Activated naive CD4-positive, alpha-beta T cell treated with anti-CD3 and anti-CD28 coated beads, Interleukin-2, amount 50 U/mL, for 16 hours (primary cell): ENCODE measurements at places on chromosomes 11 and 22.

DNA sequence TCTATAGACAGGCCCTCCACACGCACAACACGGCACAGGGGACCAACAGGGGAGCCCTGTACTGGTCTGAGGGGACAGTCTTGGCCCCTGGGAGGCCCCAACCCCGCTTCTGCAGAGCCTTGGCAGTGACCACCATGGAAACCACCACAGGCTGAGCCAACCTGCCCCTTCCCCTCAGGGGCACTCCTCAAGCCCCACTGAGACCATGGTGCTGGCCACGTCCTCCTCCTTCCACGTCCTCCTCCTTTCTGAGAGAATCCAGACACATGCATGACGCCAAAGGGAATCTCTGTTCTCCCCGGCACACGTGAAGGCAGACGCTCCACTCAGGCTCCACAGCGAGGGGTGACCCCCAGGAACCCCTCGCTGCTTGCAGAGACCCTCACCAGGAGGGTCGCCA lies 2.7 kb downstream of the BRD1 start:
- no peak for DNase-seq

GRCh38 chr11:60879104-60879503 lies 11.8 kb downstream of the ZP1 start:
- no peak for DNase-seq

GRCh38 chr11:12102588-12103410 lies 7.6 kb upstream of the MICAL2 start:
- DNase-seq: no peak

GRCh38 chr11:35035894-35036408 lies 103.0 kb upstream of the CD44 start:
- no peak for DNase-seq

- DNase-seq: no peak
Measured at GRCh38 chr11:128865490-128865889, 1.6 kb downstream of the KCNJ1 start.

DNA sequence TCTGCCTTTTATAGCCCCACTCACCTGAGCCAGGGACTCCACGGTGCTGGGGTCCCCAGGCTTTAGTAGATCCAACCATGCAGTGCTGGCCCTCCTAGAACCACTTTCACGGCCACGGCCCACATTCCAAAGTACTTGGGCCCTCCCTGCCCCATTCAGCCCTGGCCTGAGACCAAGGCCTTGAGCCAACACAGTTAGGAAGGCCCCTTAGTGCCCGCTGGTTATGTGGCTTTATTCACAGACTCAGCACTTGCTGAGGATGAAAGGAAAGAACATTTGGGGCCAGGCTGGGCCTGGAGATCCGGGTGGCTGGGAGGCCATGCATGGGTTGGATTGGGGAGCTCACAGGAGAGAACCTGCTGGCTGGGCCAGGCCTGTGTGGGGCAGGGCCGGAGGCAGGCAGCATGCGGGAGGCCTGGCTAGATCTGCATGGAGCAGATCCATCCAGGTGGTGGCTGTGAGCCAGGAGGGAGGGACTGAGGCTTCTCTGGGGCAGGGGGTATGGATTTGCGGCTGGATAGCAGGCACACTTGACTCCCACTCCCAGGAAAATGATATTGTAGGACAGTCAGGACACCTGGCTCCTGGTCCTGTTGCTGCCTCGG lies 12.6 kb downstream of the CHRM1 start:
- DNase-seq: no peak

DNA sequence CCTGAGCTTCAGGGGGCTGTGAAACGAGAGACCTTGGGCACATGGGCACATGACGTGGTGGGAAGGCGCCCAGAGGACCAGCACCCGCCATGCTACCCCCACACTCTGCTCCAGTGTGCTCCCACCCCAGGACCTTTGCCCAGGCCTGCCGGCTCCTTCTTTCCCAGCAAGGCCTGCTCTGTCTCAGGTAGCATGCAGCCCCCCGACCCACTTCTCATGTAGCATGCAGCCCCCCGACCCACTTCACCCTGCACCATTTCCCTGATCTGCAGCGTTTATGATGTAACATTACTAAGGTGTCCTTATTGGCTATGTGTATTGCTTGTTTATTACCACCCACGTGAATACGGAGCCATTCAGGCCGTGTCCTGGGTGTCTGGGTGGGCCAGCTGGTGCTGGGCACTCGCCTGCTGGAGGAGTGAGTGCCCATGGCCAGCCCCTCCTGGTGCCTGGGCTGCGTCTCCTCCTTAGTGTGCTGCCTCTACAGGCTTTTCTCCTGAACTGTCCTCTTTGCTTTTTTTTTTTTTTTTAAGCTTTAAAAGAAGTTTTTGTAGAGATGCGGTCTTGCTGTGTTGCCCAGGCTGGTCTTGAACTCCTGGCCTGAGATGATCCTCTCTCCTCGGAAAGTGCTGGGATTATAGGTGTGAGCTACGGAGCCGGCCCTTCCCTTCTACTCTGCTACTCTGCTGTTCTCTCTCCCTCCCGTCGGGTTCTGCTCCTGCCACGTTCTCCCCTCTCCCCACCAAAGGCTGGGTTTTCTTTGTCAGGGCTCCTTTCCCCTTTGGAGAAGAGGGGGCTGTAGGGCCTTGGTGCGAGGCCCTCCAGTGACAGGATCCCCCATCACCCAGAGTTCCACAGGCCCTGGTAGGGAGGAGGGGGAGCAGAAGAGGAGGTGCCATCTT lies 29.4 kb downstream of the LRP5 start:
- DNase-seq: no peak

GRCh38 chr11:118610225-118610772 lies 2.9 kb downstream of the PHLDB1 start:
- DNase-seq: no peak

GRCh38 chr11:113457784-113458183 lies 17.4 kb downstream of the DRD2 start:
- DNase-seq: no peak

DNA sequence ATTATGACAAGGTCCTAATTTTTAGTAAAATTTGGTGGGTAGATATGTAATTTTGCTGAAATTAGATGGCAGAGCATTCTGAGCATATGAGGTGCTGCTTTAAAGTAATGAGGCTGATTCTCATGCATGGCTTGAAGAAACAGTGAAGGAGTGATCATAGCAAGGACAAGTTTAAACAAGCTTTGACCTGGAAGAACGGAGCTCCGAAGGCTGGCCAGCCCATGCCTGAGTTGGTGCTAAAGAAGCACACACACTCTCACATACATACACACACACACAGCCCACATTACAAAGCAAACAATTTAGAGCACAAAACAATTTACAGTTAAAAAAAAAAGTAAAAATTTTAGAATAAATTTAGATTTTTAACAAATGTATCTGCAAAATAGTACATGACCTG lies 150.7 kb downstream of the DCDC1 start:
- no peak for DNase-seq

DNA sequence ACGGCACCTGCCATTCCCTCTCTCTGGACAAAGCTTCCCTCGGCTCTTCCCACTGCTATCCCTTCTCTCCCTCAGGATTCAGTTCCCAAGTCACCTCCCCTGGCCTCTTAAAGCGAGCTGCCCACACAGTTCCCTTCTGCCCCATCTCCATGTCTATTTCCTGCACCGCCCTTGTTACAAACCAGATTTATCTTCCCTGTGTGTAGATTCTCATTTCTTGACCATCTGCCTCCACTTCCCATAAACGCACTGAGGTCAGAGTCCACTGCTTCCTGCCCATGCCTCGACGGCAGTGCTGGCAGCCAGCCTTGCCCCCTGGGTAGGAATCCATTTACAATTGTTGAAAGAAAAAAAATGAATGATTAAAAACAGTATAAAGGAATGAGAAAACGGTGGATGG lies 11.6 kb upstream of the APOBEC3B start:
- DNase-seq: no peak

- DNase-seq: no peak
Measured at GRCh38 chr11:16572945-16573344, 165.5 kb upstream of the C11orf58 start.

GRCh38 chr11:10076458-10077141 lies 217.4 kb downstream of the SBF2 start:
- no peak for DNase-seq

- DNase-seq: no peak
Measured at GRCh38 chr22:48427731-48428211, 1399.9 kb downstream of the BRD1 start.

GRCh38 chr11:82722231-82722630 lies 11.4 kb downstream of the FAM181B start:
- no peak for DNase-seq

- DNase-seq: no peak
Measured at GRCh38 chr11:26947379-26947844, 46.5 kb upstream of the FIBIN start.

- DNase-seq: no peak
Measured at GRCh38 chr11:90510839-90511238, 288.0 kb upstream of the CHORDC1 start.

DNA sequence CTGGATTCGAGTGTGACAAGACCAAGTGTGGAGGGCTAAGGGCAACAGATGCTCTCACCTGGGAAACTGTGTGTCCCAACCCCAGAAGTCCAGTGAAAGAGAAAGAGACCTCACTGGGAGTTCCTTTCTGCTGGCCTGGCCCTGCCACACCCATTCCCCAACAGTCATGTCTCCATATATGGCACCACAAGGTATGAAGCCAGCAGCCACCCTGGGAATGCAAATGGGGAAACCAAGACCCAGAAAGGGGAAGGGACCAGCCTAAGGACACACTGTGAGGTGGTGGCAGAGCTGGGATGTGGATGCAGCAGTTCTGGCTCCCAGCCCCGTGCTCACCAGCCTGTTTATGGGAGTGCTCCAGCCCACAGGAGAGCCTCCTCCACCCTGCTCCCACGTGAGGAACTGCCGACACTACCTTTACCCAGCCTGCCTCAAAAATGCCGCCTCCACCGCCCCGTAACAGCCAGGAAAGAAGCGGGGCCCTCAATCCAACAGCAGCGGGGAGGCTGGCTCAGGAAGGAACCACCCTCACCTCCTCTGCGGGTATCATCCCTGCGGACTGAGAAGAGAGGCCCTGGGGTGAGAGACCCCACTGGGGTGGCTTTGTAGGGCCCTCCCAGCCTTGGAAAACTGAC lies 12.6 kb downstream of the LMO1 start:
- no peak for DNase-seq

GRCh38 chr22:44462246-44463010 lies 35.6 kb downstream of the RTL6 start:
- DNase-seq: no peak

GRCh38 chr11:101327908-101328307 lies 198.3 kb upstream of the PGR start:
- DNase-seq: no peak

- no peak for DNase-seq
Measured at GRCh38 chr11:2657697-2658284, 42.0 kb downstream of the KCNQ1OT1 start.

DNA sequence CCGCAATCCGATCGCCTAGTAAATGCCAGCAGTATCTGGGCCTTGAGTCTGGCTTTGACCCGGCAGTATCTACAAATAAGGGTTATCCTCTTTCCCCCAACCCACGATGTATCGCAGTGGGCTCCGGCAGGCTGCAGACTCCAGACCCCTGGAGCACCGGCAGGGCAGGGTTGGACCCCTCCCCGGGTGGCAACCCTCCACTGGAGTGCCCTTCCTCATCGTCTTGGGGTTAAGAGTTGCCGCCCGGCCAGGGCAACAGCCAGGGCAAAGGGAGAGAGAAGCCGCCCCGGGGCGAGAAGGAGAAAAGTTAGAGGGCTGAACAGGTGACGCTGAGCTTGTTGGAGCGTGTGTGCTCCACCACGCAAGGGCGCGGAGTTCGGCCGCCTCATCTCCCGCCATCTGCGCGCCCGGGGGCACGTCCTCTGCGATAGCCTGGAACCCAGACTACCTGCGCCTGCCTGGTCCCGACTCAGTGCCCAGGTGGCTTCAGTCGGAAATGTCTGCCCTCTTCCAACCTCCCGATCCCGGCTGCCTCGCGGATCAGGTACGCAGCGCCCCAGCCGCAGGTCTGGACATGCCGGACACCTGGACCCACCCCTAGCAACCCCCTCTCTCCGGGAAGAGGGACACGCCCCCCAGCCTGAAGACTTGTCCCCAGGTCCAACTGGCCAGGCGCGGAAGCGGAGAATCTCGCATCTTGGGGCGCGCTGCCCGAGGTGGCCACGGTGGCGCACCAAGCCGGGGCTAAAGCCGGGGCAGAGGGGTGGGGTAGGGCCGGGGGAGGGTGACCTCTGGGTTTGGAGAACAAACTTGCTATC lies 1.2 kb downstream of the DSCAML1 start:
- no peak for DNase-seq

GRCh38 chr11:2513441-2513840 lies 68.6 kb downstream of the KCNQ1 start:
- no peak for DNase-seq

- DNase-seq: no peak
Measured at GRCh38 chr11:61345170-61345610, 12.2 kb downstream of the TKFC start.

GRCh38 chr11:46762248-46762647 lies 43.2 kb downstream of the F2 start:
- no peak for DNase-seq

GRCh38 chr22:44275631-44275995 lies 37.1 kb downstream of the SHISAL1 start:
- DNase-seq: no peak

- no peak for DNase-seq
Measured at GRCh38 chr11:30984827-30985226, 384.7 kb downstream of the DCDC1 start.

GRCh38 chr22:18075720-18076497 lies 1.9 kb upstream of the PEX26 start:
- no peak for DNase-seq

DNA sequence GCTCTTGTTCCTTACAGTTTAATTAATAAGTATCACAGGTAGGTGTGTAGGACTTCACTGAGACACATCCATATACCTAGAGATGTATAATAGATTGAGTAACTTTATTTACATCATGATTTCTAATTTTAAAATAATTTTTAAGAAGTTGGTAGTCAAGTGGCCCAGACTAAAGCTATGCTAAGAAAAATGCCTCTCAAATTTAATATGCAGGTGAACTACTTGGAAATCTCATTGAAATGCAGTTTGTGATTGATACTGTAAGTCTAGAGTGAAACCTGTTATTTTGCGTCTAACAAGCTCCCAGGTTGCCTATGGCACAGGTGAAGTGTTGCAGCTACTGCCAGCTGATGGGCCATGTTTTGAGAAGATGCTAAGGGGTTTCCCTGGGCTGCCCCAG lies at the start of gene OOSP4B:
Gene OOSP4B, plus strand, starts transcription at position 301 of the 400 bp plus-strand sequence.
- DNase-seq: no peak

DNA sequence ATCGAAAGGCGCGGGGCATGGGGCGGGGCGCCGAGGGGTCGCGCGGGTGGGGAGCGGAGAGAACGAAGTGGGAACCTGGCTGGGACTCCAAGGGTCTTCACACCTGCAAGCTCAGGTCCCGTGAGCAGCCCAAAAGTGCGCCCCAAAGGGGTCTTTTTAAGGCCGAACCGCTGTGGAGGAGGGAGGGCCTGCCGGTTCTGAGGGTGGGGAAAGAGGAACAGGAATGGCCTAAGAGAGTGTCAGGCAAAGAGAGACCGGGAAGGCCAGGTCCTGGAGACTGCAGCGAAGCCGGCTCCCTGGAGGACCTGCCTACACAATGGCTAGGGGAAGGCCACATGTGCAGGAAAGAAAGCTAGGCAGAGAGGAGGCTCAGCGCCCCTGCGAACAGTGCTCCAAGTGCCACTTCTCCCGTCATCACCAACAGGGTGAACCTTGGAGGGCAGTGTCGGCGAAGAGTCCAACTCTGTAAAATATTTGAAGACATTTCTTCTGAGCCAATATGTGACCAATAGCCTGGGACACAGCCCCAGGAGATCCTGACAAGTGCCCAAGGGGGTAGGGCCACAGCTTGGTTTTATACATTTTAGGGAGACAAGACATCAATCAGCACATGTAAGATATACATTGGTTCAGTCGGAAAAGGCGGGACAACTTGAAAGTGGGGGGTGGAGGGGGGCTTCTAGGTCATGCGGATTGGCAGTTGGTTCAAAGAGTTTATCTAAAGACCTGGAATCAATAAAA lies 710 bp upstream of the DGCR2 start:
- DNase-seq: no peak

- DNase-seq: no peak
Measured at GRCh38 chr11:14262271-14262846, 96.6 kb downstream of the RRAS2 start.
